ENCODE measurements at places on chromosomes 5 and 9. TPM values are rescaled to one million over a fixed set of nuclear protein-coding genes. Genes with fewer than 3 reads are reported as not detected.

Gene SLC25A48
- total RNA-seq: 0.14 TPM

Gene GLDC
- total RNA-seq: 0.26 TPM

Gene ANKRD55
- 0.55 TPM for total RNA-seq

- no peak for DNase-seq
Observed at GRCh38 chr9:136142859-136143214, 24.2 kb upstream of the TMEM250 start.

DNA sequence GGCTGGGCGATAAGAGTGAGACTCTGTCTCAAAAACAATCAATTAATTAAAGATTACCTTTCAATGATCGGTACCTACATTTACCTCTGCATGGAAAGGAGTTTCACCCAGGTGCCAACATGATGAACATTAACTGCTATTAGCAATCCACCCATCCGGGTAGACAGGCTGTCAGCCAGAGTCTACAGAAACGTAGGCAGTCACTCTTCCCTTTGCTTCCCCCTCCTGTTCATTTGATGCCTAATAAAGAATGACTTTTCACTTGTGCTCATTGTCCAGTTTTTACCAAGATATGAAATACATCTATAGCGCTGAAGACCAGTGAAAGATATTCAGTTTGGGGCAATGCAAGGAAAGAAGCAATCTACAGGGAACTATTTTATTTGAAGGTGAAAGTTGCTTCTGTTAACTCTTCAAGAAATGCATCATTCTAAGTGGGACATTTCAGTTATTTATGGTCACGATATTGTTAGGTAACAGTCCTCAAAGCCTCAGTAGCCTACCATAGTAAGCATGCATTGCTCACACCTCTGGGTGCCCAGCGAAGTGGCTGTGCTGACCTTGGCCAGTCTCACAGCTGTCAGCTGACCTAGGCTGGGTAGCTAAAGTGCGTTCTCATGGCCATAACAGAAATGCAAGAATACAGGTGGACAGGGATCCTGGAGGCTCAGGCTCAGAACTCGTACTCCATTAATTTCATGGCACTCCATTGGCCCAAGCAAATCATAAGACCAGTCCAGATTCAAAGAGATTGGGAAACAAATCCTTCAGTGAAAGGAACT is 87.2 kb upstream of the DMRT1 start:
- no peak for DNase-seq

GRCh38 chr9:123131258-123131657 is 97.8 kb downstream of the GPR21 start:
- DNase-seq: no peak
